ENCODE measurements at places on chromosomes 16 and 17.

- no peak for DNase-seq
Observed at GRCh38 chr17:44971776-44972483, 3.8 kb upstream of the C1QL1 start.

GRCh38 chr16:51872524-51872923, 674.4 kb downstream of the TOX3 start:
- no peak for DNase-seq

- no peak for DNase-seq
Observed at GRCh38 chr16:17827313-17827712, 356.6 kb upstream of the XYLT1 start.

DNA sequence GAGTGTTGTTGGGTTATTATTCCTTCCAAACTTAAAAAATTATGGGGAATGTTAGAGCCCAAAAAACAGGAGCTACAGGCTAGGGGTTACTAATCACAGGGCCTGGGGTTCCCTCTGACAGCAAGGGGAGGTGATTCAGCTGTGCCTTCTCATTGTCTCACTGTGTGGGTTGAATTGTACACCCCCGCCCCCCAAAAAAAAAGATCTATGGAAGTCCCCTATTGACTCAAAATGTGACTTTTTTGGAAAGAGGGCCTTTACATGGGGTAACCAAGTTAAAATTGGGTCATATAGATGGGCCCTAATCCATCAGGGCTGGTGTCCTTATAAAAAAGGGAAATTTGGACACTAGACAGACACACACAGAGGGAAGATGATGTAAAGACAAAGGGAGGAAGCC, 190.2 kb downstream of the SOX9 start:
- DNase-seq, result no peak

- no peak for DNase-seq
Observed at GRCh38 chr17:21842332-21843317, 150.3 kb downstream of the KCNJ18 start.

DNA sequence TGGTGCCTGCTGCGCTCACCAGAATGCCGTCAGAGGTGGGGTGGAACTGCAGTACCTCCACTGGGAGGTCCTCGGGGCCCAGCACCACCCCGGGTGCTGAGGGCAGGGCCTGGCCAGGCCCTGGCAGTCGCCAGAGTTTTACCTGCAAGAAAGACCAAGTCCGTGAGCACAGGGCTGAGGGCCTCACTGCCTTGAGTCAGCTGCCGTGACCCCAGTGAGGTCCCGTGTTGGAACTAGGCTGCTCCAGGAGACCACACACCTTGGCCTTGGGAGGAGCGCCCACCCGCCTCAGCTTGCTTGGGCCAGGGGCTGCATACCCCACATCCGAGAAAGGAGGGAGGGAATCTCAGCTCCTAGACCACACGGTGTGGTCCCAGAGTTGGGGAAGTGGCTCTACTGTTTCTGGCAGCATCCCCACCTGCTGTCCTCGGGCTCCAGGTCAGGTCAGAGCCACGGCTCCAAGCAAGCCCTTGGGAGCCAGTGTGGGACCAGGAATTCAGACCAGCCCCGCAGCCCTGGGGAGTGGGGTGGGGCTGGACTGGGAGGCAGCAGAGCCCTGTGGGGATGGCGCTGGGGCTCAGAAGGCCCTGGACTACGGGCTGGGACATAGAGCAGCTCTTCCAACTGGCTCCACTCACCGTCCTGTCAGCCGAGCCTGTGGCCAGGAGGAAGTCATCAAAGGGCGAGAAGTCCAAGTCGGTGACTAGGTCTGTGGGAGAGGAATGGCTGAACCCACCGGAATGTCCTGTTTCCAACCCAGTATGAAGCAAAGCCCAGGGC, 8.7 kb downstream of the CORO7 start:
- DNase-seq, result no peak

DNA sequence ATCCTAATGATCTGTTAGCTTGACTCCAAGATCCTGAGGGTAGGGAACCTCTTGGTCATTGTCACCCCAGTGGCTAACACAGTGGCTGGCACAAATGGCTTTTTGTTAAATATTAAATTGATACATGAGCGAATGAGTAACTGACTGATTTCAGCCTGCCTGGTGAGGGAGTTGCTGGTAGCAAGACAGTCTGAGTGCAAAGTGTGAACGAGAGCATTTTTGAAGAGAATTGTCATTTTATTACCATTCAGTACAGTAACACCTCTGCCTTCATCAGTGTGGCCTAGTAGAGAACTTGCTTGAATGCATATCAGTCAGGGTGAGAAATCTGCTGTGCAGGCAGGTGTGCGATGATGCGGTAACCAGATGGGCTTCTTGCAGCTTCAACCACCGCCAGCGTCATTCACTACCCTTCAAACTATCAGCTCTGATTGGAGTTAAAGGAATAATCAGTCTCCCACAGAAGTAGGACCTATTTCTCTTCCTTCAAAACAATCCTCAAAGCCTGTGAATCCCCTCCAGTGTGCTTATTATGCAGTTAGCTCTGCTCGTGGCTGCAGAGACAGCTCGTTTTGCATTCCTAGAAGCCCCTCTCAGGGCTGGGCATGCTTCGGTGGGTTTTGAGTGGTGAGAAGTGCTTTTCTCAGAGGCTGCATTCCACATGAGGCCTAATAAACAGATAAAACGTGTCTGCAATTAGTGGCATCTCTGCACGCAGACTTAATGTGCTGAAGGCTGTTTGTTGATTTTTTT, 29.0 kb downstream of the HEXIM2 start:
- DNase-seq, result peak; percentile 17

- no peak for DNase-seq
Observed at GRCh38 chr16:88566158-88566557, 4.0 kb upstream of the ZC3H18 start.

DNA sequence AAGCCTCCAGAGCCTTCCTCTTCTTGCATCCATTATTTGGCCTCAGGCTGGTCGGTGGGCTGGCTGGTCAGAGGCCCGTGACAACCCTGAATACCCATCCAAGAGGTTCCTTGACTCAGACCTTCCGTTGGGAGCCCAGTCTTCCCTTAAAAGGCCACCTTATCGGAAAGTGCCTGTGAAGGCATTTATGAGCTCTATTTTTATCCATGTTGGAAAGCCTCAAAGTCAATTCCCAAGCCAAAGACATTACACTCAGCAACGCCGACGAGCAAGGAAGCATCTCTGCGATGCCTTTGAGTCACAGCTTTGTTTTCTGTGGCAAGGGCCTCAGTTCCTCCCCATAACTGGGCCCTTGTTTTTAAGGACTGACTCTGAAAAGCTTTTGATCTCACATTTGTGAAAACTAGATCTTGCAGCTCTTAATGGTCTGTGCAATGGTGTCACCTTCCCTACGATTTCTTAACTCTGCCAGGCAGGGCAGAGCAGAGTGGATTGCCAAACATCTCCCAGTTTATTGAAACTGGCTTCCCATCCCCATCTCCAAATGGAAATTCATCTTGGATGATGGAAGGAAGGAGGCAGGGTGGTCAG, 13.3 kb upstream of the SPOP start:
- DNase-seq, result no peak

GRCh38 chr17:61511480-61512182, 59.4 kb downstream of the TBX4 start:
- no peak for DNase-seq

DNA sequence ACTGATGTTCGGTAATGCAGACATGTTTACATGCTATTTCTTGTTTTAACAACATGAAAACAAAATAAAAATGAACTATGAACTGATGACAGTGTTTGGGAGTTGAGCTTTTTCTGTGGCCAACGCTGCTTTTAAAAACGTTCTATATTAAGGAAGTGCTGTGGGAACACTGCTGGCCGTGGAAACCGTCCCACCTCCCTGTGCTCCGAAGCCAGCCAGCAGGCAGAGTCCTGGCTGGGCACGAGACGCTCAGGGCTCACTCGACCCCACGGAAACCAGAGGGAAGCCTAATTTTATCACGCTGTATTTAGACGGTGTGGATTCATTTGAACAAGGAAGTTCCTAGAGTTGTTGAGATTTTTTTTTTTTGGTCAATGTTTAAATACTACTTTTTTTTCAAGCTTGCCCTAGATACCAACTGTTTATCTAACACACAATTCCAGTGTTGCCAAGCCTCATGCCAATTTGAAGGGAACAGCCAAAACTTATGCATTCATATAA, 25.8 kb downstream of the ADCY9 start:
- DNase-seq, result no peak
